Activated T-helper 1 cell treated with anti-CD3 and anti-CD28 coated beads, Interleukin-2, amount 50 U/mL, for 16 hours (primary cell): ENCODE measurements at places on chromosomes 7 and 10.

DNA sequence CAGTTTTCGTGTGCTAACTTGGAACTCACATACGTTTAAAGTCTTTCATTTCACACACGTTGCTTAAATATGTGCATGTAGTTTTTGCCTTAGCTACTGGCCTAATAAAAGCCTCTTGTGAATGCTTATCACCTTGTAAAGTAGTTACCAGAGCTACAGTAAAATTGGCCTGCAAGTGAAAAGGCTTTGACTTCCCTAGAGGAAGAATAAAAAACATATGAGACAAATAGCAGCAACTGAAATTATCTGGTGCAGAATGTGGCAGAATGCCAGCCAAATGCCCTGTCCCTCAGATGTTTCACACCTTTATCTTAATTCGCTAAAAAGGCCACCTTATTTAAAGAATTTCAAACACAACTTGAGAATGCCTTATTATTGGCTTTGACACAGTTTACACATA, 28.1 kb upstream of the RPA3 start:
- DNase-seq: no peak

GRCh38 chr10:95242581-95243317, 48.1 kb downstream of the PDLIM1 start:
- DNase-seq: no peak

GRCh38 chr7:106655703-106656498, 5.1 kb downstream of the CCDC71L start:
- no peak for DNase-seq

DNA sequence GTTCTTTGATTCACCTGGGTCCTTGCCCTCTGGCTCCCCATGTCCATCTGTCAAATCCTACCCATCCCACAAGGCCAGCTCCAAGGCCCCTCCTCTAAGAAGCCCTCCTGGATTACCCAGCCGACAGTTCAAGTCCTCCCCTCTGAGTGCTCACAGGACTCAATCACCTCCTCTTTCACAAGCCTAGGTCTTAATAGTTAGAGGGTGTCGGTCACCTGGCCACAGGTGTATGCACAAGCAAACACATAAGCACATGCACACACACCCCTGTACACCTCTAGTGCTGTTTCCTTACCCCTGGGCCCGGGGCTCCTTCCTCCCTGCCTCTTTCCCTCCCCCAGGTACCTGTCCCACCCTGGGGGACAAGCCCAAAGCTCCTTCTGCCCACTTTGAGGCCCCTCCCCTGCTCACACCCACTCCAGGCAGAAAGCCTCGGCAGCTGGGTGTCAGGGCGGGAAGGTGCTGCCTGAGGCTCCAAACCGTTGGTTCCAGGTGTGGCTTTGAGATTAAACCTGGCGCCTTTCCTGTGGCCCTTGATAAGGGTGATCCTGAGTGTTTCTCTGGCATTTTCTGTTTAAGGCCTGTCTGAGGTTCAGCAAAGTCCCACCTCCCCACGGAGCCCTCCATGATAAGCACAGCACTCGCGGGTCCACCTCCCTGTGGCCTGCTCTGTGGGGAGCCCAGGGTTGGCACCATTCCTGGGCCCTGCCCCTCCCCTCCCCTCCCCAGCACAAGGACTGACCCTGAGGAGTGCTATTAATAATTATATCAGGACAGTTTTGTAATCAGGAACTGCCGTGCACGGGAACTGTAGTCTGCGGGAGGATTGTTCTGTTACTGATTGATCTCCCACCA, 14.6 kb upstream of the AQP1 start:
- no peak for DNase-seq

- no peak for DNase-seq
These were observed 856.4 kb downstream of the LRMDA start for GRCh38 chr10:76287856-76288255.

GRCh38 chr7:2358968-2359527, 4.4 kb downstream of the EIF3B start:
- DNase-seq: no peak

GRCh38 chr10:71040343-71040742, 152.0 kb upstream of the PCBD1 start:
- no peak for DNase-seq

GRCh38 chr7:24213311-24213710, 70.7 kb upstream of the NPY start:
- DNase-seq: no peak

GRCh38 chr10:18216482-18216881, 76.3 kb downstream of the CACNB2 start:
- no peak for DNase-seq

GRCh38 chr10:90354914-90355313, 502.9 kb downstream of the HTR7 start:
- DNase-seq: no peak

GRCh38 chr10:65620404-65621048, 1305.3 kb upstream of the LRRTM3 start:
- no peak for DNase-seq

GRCh38 chr7:138713191-138713590, 12.0 kb upstream of the SVOPL start:
- no peak for DNase-seq

DNA sequence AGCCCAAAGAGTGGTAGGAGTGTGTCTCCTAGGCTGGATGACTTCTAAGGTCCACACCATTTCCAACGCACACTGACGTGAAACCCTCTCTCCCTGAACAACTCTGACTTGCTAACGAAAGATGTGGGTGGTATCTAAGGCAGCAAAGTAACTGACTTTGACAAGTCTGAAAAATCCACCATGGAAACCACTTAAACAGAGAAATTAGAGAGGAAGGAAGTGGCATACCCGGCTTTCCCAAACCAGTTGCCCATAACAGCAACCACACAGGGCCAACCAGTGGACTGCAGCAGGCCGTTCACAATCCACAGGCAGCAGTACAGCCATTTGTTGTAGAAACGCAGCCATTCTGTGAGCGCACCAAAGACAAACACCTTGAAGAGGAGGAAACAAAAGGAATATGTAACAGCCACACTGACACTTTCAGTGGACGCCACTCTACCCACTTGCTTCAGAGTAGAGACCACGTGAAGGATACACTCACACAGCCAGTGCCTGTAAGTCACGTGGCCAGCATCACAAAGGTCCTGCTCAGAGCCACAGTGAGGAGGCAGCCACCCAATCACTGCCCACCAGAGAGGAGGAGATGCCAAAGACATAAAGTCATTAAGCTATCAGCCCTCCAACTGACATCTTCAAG, 39.8 kb downstream of the SLC37A3 start:
- no peak for DNase-seq

GRCh38 chr7:29808075-29808801, 1.9 kb downstream of the WIPF3 start:
- no peak for DNase-seq

DNA sequence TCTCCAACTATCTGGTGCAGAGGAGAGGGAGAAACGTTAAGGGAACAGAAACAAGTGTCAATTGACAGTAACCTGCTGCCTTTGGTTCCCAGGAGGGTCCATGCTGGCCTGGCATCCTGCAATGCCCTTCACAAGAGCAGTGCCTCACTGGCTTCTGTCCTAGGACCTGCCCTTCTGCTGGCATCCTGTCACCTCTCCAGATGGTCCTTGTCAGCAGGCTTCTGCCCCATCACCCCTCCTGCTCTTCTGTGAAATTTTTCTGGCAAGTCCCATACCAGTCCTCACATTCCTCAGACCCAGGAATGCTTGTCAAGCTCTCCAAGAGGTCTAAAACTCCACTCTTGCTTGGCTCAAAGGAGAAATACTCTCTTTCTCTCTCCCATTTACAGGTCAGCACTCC, 34.2 kb downstream of the C10orf67 start:
- DNase-seq: no peak

GRCh38 chr10:20608503-20608902, 288.6 kb downstream of the NEBL start:
- DNase-seq: no peak
